ENCODE measurements at places on chromosomes 2 and 18. TPM values are rescaled to one million over a fixed set of nuclear protein-coding genes. Genes with fewer than 3 reads are reported as not detected.

Gene NEB
- total RNA-seq, result 0.98 TPM

Gene LIMS1
- 37.7 TPM for total RNA-seq

Gene UGT1A5
- total RNA-seq, result not detected

Gene HOXD13
- not detected for total RNA-seq

Gene TBR1
- not detected for total RNA-seq

Gene DNAH7
- 0.09 TPM for total RNA-seq

Gene CXCR4
- total RNA-seq, result 0.79 TPM

Gene ABCB11
- total RNA-seq, result not detected

Gene ASB18
- total RNA-seq, result not detected

Gene KATNAL2
- 20.1 TPM for total RNA-seq

Gene CHAC2
- total RNA-seq, result 10.7 TPM

Gene SCTR
- not detected for total RNA-seq

DNA sequence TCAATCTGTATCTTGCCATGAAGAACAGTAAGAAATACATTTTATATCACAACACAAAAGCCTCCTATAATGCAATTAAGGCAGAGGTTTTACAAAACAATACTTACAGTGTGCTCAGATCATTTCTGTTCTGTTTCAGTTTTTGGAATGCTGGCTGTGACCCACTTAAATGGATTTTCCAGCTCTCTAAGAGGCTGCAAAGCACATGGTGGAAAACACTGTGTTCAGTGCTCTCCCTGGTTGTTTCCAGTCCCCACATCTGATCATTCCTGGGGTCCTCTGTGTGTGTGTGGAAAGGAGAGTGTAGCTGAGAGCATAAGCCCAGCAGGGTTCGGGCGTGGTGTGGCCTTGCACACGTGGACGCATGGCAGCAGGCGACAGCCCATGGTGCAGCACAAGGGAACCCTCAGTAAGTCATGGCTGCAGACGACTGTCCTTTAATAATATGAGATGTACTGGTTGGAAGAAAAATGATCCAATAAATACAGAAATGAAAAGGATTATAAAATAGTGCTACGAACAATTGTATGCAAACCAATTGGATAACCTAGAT lies 95.6 kb downstream of the FAM210A start:
- no peak for DNase-seq

DNA sequence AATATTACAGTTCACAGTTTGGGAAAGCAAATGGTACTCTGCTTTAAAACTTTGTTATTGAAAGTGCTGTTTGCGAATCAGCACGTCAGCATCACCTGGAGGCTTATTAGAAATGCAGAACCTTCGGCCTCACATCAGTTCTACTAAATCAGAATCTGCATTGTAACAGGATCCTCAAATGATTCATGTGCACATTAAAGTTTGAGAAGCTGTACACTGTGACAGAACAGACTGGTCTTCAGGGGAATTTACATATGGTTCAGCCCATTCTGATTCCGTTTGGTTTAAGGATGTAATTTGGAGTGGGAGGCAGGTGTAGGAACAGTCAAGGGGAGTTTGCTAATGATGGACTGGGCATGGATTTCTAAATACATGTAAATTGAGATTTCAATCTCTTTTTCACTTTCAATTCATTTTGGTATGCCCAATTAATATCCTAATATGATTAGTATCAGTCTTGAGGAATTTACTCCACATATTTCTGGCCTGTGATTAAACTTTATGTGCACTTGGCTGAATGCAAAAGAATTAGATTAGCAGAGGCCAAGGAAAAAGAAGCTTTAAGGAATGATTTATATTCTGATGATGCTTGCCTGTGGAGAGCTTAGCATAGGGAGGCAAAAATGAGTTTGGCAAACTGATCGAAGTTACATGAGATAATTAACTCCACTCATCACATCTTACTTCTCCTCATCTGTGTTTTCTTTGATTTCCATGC lies 248.8 kb downstream of the XIRP2 start:
- DNase-seq, result no peak

GRCh38 chr2:134628453-134628852 lies 90.3 kb downstream of the TMEM163 start:
- DNase-seq, result no peak

GRCh38 chr2:43637030-43637803 lies at the start of gene PLEKHH2:
Gene PLEKHH2 (plus strand): TSS chr2:43637260. CDS start chr2:43644674, 7,414 bp downstream.
- DNase-seq, result peak; percentile 94

GRCh38 chr18:79884294-79884962 lies 67.0 kb downstream of the SLC66A2 start:
- no peak for DNase-seq

DNA sequence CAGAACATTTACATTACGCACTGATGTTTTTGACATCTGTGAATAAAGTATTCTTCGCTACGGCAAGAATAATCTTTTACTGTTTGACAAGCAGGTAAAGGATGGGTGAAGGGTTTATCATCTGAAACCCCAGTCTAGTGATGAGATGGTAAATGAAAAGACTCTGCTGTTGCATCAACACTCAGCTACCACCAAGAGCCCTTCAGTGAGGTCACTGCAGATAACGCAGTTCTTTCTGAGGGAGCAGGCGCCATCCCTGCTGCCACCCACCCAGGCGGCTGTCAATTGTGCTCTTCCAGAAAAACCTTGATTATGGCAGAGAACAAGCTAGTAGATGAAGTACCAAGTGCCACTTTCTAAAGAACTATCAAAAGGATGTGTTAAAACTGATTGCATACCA lies 58.7 kb downstream of the ABCG8 start:
- DNase-seq, result no peak

DNA sequence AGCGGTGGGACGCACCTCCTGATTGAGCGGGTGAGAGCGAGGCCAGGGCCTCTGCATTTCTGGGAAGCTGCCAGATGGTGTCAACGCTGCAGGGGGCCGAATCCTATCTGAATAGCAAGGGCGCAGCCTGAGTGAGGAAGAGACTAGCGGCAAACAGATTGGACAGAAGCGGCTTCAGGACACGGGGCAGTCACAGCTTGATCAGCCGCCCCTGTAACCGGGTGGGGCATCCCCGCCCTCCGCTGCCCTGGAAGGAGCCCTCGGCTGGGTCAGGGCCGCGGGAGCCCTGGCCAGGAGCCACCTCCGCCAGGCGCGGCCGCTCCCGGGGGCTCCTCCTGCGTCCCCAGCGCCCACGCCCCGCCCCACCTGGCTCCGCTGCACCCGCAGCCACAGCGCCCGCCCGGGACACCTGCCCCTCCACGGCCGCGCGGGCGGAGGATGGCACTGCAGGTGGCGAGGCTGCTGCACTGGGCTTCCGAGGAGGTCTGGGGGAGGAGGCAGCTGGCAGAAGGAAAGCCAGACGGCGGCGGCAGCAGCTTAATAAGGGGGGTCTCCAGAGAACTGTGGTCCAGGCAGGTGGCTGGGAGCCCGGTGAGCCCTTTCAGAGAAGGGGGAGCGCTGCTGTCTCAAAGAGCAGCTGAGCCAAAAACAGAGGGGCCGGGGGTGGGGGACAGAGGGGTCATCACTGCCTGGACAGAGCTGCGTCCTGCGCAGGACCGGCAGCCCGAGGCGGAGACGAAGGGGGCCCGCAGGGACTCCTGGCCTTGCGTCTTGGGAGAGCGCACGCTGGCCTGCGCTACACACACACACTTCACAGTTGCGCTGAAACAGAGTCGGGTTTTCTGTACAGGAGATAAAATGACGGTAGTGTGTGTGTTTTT lies 18.8 kb upstream of the SOX11 start:
- peak; percentile 58 for DNase-seq

- no peak for DNase-seq
These were observed 34.3 kb upstream of the ODC1 start for GRCh38 chr2:10482460-10482859.

- no peak for DNase-seq
These were observed 37.2 kb upstream of the BIN1 start for GRCh38 chr2:127143841-127144782.

GRCh38 chr2:168160897-168161296 lies 86.5 kb downstream of the STK39 start:
- peak; percentile 53 for DNase-seq

DNA sequence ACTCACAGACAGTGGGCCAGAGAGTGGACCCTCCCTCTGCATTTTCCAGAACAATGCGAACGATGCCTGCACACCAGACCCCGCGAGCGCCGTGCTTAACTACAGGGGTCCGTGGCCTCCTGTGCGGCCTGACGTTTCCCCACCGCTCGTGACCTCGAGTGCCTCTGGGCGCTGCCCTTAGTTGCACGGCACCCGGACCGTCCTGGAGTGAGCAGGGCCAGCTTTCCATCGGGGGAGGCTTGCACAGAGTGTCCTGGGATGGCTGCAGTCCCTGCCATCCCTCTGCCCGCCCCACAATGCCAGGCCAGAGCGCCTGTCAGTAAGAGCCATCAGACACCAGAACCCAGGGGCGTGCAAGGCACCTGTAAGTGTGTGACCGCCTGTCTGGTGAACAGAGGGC lies 217.0 kb downstream of the TWIST2 start:
- DNase-seq, result no peak

DNA sequence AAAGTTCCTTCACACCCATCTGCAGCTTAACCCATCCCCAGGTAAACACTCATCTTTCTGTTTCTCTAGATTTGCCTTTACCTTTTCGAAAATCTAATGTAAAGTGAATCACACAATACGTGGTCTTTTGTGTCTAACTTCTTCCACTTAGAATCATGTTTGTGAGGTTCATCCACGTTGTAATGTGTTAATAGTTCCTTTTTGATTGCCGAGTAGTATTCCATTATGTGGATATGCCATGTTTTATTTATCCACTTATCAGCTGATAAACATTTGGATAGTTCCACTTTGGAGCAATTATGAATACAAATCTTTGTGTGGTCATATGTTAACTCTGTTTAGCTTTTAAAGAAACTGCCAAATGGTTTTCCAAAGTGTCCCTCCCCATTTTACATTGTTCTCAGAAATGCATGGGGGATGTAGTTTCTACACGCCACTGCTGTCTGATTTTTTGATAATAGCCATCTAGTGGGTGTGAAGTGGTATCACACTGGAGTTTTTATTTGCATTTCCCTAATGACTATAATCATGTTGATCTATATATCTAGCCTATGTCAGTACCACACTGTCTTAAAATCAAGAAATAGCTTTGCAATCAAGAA lies 22.3 kb downstream of the PECR start:
- DNase-seq, result no peak

- no peak for DNase-seq
These were observed 21.0 kb upstream of the SANBR start for GRCh38 chr2:61044636-61045035.

DNA sequence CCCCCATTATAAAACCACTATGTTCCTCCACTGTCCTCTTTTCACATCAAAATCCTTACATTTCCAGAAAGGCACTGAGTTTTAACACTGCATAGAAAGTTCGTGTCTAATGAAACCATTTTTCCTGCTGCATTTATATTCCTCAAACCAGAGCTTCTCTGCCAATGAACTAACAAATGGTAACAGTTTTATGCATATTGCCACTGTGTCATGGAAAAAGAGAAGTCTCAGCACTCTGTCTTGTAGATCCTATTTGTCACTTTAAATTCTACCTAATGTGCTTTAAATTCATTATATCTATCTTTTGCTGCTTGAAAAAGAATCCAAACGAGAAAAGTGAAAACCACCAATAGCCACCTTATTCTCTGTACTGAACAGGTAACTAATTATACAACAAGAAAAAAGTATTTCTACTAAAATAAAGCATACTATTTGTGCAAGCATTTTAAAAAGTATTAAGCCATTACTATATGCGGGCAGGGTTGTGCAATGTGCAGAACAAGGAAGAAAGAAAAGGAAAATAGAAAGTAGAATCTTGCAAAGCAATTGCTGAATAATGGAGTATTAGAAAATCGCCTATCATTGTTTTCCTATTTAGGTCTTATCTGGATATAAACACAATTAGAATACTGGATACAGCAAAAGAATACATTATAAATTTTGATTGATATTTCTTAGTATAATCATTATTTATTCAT lies 328.9 kb downstream of the ZEB2 start:
- no peak for DNase-seq

GRCh38 chr2:80363330-80363729 lies 58.8 kb upstream of the LRRTM1 start:
- DNase-seq, result no peak

DNA sequence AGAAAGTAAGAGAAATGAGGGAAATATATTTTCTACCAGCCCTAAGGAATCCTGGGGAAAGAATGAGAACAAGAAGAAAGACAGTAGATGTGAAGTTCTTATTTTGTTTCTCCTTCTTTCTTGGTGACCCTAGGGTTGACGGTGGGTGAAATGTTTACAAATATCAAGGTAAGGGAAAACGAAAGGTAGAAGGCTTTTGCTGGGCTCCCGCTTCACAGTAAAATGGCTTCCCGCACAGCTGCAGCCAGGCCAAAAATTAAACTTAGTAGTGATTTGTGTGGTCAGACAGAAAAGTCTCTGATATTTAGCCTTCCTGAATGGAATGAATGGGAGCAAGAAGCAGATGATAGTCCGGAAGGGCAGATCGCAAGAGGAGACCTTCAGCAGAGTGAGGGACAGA lies 99.1 kb upstream of the COL3A1 start:
- DNase-seq, result no peak

DNA sequence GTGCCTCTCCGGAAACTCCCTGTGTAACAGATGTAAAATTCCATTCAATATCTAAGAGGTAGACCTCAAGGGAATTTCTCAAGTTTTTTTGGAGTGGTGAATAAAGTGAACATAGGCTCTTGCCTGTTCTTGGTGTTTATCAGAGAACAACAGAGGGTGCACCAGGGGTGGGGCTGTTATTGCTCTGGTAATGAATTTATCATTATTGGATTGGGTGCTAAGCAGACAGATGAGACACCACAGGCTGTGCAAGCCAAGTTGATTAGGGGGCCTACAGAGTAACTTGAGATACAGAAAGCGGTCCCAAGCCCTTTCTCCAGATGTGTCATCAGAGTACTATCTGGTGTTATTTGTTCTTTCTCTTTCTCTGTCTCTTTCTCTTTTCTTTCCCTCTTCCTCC lies 286.3 kb downstream of the OSR1 start:
- DNase-seq, result no peak

GRCh38 chr2:65276609-65277008 lies 49.0 kb downstream of the ACTR2 start:
- DNase-seq, result no peak

DNA sequence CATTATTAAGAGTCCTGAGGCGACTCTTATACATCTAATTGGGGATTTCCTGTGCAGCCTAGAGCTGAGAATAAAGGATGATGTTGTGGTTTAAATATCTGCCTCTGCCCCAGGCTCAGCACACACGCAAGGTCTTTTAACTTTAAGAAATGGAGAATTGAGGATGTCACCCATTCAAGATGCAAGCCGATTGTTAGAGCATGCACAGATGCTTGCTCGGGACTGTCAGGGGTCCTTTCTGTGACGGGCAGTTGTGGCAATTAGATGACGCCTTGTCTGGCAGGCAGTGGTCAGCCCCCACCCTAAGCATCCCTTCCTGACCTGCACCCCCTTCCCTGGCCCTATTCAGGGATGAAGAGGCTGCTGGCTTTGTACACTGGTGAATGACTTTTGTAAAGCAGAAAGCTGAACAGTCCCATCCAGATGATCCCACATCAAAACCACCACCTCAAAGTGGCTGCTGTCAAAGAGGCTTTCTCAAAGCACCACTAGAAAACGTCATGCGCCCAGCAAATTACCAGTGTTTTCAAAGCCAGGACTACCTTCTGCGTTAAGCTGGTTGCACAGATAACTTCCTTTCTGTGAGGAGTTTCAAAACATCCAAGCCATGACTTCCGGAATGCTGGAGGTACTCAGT lies 23.7 kb downstream of the FAM178B start:
- no peak for DNase-seq
